Left ventricle myocardium superior (tissue), 1 donor: ENCODE measurements at places on chromosomes 2 and 18.

GRCh38 chr18:55387139-55387984 is 200.6 kb downstream of the TCF4 start:
- no peak for DNase-seq

DNA sequence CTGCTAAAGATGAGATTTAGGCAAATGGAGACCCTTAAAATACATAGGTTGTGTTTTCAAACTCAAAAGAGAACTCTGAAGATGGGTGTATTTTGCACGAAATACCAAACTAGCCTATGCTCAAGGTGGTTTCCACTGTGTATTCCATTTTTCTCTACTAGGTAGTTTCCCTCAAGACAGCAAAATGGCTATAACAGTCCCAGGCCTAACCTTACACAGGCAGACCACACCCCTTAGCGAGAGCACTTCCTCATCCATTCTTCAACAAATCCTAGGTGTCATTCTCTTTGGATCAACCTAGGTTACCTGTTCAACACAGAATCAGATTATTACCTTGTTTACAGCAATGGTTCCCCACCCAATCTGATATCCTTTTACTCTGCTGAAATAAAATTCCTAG is 42.6 kb downstream of the HNRNPLL start:
- no peak for DNase-seq

DNA sequence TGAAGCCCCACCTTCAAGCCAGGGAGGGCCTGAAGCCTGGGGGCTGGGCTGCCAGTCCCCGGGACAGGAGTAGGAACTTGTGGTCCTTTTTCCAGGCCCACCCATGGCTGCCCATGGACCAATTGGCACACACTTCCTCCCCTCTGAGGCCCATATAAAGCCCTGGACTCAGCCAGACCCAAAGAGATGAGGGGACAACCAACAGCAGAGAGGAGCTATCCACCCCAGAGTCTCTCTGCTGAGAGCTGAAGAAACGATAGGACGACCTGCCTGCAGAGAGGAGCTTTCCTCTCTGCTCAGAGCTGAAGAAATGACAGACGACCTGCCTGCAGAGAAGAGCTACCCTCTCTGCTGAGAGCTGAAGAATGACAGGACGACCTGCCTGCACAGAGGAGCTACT is 43.8 kb upstream of the PEX13 start:
- DNase-seq, result no peak

DNA sequence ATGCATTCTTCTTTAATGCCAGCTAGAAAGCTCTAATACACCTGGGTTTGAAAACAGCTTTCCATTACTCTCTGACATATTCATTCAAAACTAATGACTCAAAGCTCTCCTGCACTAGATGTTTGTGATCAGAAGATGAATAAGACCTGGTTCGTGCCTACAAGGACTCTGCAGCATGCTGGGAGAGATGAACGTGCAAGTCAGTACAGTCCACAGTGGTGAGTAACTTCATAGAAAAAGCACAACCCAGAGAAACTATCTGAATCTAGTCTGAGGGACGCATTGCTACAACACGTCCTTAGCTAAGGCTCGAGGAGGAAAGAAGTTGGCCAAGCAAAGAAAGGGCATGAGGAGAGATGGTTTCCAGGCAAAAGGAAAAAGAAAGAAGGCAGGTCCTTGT is 234.3 kb downstream of the OSR1 start:
- DNase-seq, result no peak

DNA sequence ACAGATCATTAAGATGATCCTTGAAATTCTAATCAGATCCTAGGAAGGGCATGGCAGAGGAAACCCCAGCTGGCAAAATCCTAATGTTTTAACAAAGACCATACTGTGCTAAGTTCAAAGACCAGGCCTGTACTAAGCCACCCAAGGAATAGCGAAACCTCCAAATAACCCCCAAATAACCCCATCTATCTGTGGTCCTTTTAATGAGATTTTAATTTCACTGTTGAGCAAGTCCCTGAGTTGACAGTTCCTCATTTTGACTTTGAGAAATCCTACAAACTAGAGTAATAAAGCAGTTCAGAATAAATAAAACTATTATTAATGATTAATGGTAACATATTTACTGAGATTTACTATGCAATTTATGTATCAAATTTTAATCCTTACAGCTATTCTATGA is 259.8 kb downstream of the STK39 start:
- no peak for DNase-seq

- no peak for DNase-seq
These were observed 13.3 kb downstream of the DNMT3A start for GRCh38 chr2:25328152-25329085.

- no peak for DNase-seq
These were observed 8.7 kb upstream of the SERPINB13 start for GRCh38 chr18:63578357-63578958.

DNA sequence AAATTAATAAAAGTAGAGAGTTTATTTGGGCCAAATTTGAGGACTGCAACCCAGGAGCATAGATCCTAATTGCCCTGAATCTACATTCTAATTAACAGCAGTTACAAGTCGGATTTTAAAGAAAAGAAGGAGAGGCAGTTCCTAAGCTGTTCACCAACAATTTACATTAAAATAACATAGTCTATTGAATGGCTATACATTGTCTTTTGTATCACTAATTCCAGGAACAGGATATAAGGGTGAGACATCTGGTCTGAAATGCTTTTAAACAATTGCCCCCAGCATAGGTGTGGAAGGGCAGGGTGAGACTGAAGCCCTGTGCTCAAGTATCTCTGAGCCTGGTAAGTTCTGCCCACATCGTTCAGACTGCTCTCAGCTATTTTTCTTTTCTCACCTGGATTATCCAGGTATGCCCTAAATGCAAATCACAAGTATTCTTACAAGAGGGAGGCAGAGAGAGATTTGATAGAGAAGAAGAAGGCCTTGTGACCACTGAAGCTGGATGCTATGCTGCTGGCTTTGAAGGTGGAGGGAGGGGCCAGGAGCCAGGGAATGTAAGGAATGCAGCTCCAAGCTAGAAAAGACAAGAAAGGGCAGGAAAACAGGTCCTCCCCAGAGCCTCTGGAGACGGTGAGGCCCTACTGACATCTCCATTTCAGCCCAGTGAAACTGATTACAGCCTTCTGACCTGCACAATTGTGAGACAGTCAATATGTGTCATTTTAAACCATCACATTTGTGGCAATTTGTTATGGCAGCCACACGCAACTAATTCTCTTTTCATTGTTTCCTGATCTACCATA is 189.4 kb upstream of the ARL4C start:
- DNase-seq, result no peak

DNA sequence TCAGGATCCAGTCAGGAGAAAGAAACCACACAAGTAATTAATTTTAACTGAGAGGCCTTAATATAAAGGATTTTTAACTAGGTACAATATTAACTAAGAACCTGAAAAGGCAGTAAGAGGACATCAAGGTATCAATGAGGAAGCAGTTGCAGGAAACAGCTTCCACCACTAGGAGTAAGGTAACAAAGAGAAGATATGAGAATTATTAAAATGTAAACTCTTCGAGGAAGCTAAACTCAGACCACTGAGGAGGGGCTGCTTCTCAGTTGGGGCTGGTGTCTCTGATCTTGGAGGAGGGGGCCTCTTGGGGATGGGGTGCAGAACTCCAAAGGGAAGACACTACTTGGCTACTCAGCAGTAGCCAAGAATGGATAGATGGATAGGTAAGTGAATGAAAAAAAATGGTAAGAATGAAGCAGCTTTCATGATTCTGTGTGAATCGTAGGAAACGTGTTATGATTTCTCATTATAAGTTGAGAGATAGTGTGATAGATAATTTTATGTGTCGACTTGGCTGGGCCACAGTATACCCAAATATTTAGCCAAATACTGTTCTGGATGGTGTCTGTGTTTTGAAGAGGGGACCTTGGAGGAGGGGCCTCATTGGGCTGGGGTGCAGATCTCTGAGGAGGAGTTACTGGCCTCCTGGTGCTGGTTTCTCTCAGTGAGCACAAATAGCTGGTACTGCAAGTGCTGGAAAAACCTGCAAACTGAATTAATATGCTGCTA is 547.7 kb upstream of the LRRTM1 start:
- no peak for DNase-seq

- DNase-seq, result no peak
These were observed 82.4 kb downstream of the RBMS1 start for GRCh38 chr2:160411167-160411566.

GRCh38 chr18:56907771-56908170 is 239.1 kb upstream of the BOD1L2 start:
- DNase-seq, result no peak

- no peak for DNase-seq
These were observed 5.6 kb upstream of the CENPA start for GRCh38 chr2:26780203-26780760.

DNA sequence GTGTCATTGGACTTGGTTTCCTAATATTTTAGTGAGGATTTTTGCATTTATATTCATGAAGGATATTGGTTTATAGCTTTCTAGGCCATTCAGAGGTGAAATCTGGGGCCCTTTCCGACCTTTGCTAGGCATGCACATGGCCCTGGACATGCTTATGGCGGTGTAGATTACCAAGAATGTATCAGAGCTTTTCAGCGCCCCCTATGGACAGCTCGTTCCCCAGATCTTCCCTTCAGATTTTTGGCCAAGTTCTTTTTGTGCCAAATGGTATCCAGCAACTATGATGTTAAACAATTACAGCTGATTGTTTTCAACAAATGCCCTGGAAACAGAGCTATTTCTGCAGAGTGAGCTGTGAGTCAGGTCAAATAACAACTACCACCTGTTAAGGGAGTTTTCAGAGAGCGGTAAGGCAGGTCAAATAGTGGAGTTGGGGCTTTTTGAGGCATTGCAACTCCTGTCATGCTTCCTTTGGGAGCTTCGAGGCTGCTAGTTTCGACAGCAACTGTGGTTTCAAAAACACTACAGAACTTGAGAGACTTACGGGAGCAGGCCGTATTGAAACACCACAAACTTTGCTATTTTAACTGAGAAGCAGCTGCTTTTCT is 188.3 kb downstream of the ZNF516 start:
- DNase-seq, result no peak

DNA sequence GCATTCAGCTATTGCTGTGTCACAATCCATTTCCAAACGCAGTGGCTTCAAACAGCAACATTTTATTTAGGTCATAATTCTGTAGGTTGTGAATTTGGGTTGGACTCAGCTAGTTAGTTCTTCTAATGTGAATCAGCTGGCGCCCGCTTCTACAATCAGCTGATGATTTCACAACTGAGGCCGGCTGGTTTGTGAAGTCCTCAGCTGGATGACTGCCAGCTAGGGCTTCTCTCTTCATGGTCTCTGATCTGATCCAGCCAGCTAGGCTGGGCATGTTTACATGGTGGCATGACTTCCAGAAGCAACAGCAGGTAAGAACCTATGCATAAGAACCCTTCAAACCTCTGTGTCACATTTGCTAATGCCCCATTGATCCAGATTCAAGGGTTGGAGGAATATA is 172.0 kb downstream of the SLC4A10 start:
- no peak for DNase-seq

DNA sequence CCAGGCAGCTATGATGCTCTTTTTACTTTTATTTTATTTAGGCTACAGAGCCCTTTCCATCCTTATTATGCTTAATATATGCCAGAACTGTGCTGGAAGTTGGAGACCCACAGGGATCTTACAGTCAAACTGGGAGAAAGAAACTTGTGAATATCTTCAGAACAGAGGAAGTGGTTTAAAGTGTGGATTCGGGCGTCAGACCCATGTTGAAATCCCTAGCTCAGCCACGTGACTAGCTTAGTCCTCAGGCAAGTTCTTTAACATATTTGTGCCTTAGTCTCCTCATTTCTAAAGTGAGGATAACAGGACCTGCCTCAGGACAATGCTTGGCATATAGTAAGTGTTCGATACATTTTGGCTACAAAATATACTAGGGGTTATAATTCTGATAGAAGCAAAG is 59.1 kb downstream of the MAP3K20 start:
- no peak for DNase-seq

DNA sequence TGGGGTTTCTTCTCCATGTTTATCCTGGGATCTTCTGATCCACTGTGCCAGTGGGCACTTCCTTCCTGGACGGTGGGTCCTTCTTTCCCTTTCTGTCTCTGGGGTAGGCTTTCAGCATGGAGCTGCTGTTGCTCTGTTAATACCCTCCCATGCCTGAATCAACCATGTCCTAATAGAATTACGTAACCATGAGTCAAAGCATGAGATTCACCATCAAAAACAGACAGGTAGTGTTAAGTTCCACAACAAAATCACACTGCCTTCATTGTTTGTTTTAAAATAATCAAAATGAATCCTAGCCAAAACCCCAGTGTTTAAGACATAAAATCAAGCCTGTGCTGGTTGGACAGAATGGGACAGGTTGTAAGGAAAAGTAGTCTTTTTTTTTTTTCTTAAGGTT is 37.5 kb downstream of the GNAL start:
- DNase-seq, result no peak

- no peak for DNase-seq
These were observed 31.8 kb downstream of the SERPINB5 start for GRCh38 chr18:63508596-63508995.

DNA sequence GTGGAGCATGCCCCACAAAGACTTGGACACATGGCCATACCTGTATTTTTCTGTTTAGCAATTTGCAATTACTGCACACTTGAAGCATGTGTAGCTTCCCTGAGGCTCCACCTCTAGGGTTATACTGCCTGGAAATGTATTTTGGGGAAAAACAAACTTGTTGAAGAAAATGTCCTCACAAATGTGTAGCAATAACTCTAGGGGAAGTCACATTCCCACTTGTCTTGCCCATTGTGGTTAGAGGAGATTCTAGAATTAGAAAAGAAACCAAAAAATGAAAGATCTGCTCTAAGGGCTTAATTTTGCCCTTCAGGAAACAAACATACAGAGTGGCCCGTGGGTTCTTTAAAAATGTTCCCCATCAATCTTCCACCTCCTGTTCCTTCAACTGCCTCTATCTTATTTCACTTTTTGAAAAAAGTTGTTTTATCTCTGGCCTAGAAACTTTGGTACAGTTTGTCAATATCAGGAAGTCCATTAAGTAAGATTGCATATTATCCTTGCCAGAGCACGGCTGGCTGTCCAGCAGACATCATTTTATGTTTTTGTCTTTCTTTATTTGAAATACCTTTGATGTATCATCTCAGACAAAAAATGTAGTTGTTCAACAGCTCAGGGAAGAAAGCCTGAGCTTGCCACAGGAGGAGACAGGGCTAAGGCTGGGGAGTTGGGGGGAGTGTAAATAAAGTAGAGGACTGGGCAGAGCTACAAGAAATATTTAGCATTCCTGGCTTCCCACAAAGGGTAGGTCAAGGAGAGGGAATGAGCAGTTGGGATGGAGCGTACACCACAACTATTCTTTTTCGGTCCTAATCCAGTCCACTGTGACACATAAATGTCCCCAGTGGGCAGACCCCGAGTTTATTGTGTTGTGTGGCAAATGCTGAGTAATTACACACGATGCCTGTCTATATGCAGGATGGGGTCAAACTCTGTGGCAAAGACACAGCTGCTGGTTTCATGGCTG is 96.8 kb upstream of the CDC42EP3 start:
- no peak for DNase-seq

GRCh38 chr2:86070868-86071267 is 34.8 kb downstream of the POLR1A start:
- no peak for DNase-seq
